CD4-positive, alpha-beta T cell treated with Interleukin-15 for 1 hour (primary cell): ENCODE measurements at places on chromosomes 4 and X.
A peak's percentile ranks its signal among the peaks of the same experiment; 100 is the strongest.

DNA sequence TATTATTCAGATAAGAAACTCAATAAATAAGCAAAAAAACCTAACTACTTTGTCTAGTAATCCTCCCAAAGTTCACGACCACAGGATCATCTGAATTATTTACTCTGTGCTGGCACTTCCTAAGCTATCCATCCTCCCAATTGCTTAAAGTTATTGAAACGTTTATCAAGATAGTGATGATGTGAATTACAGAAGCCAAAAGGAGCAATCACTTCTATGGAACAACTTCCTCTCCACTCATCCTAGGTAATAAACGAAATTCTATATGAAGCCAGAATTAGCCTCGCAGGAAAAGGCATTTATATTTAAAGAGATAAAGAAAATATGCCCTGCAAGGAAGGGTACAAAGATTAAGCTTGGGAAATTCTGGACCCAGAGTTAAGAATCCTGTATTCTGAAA is 475.4 kb downstream of the NLGN4X start:
- DNase-seq, result no peak

DNA sequence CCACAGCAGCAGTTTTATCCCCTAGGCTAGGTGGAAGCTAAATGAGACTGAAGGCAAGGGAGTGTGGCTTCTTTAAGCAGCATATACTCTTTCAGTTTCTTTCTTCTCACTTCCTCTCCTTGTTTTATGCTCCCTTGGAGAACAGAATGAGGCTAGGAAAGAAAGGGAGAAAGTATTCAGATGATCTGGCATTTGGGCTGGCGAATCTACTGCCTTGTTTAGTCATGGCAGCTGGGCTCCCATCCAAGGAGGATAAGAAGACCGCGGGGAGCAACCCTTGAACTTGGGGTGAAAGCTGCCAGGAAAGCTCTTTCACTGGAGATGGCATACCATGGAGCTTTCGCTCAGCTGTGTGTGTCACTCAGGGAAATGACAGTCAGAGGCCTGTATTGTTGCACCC is 72.1 kb downstream of the ARHGEF38 start:
- no peak for DNase-seq

DNA sequence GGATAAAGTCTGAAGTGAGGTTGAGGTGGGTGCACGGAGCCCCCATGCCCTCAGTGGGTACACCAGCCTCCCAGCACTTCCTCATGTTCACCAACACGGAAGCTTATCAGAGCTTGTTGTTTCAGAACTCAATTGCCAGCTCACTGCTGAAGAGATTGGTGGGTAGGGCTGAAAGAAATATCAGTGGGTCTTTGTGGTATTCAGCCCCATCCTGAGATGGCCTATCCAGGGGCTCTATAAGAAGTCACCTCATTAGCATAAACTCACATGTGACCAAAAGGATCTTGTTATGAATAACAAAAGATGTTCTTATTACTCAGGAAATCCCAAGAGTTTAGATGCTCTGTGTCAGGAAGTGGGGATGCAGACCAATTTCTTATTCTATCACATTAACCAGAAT is 177.3 kb downstream of the ARHGAP10 start:
- DNase-seq, result no peak

- DNase-seq, result no peak
Observed at GRCh38 chrX:332496-332860, 13.9 kb upstream of the GTPBP6 start.

- DNase-seq, result peak; percentile 90
Observed at GRCh38 chr4:2745981-2746806, 9.9 kb downstream of the TNIP2 start.

GRCh38 chr4:147674073-147674472 is 9.9 kb downstream of the PRMT9 start:
- no peak for DNase-seq

DNA sequence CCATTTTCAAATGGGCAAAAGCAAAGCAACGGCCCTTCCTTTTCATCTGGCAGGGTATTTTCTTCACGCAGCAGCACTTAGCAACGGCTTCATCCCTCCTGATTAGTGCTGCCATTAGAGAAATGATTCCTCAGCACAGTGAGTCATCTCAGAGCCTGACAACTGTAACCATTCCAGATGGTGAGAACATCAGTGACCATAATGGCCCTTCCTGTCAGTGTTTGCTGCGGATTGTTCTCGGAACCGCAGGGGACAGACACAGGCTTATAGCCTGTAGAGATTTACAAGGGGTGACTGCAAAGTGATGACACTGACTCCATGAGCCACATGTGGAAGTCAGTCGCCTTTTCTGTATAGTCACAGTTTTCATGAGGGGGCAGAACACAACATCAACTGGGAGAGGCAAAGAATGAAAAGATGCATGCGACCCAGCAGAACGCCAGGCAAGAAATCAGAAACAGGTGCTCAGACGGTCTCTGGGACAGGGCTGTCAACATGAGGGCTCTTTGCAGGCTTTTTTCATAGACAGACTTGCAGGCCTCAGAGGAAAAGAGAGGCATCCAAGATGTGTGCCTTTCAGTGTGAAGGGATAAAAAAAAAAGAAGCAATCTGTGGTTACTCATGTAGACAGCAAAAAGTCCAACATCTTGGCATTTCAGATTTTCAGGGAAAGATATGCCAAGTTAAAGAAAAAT is 69.9 kb upstream of the FBXW7 start:
- no peak for DNase-seq

DNA sequence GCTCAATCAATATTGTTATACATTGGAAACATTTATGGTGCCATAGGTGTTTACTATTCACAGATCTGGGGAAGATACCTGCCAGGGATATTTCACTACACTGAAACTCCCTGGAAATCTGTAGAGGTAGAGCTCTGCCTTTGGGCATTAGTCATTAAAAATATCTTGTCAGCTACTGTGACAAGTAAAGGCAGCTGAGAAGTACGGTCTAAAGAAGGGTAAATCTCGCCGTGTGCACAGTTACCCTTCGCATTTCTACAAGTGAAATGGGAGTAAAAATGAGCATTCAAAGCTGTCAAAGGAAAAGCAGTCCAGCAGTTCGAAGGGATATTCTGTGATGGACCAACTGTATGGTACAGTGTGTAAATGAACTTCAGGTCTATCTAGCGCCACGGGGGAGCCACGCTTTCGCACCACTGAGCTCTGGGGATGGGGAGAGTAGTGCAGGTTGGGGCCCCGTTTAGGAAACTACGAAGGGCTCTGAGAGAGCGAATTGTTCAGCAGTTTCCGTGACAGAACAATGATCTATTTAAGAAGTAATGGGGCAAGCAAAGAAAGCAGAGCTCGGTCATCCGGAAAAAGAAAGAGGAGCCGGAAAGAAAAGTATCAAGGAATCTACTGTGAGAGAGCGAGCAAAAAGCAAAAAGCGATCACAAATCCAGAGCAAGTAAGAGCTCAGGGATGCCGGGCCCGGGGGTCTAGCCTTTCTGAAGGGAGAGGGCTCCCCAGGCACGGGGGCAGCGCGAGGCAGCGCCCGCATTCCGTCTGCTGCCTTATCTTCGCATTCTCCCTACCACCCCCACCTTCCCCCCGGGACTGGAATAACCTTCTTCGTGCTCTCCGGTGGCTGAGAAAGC is 646 bp downstream of the TIGD4 start:
- DNase-seq, result no peak

DNA sequence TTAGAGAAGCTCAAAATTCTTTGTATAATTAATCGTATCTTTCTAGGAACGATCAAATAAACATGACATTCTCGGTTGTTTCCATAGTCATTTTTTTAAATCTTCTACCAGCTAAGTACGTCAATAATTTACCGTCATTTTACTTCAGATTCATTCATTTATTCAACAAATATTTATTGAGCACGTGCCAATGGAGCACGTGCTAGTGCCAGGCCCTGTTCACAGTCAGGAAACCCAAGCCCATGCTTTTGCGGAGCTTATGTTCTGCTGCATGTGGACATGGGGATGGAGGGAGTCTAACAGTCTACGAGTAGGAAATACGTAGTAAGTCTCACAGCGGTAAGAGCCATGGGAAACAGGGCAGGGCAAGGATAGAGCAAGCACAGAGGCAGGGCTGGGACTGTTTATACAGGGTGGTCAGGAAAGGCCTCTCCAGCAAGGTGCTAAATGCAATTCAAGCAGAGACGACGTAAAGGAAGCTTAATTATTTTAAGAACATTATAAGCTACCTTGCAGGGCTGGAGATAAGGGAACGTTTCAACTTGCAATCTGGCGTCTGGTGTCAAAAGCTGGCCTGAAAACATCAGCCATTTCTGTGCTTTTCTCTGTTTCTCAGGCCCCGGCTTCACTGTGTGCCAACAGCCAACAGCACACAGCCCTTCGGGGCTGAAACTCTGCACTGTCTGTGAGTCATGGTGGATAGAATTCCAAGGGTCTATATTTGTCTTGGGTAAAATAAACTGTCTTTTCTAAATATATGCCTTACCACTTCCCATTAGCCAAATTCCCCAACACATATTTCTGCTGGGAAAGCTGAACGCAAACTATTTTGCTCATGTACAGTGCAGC is 517.1 kb upstream of the ZFP42 start:
- DNase-seq, result no peak

DNA sequence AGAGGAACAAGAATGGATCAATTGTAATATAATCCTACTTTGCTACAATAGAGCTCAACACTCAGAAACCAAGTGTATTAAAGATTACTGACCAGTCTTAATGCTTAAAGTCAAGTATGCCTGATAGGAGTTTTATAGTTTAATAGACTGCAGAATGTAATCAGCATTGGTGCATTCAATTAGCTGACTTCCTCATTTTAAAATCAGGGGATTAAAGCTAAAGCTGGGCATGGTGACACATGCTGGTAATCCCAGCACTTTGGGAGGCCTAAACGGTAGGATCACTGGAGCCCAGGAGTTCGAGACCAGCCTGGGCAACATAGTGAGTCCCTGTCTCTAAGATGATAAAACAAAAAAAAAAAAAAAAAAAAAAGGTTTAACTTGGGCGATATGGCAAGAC is 10.8 kb downstream of the HNRNPDL start:
- DNase-seq, result no peak

DNA sequence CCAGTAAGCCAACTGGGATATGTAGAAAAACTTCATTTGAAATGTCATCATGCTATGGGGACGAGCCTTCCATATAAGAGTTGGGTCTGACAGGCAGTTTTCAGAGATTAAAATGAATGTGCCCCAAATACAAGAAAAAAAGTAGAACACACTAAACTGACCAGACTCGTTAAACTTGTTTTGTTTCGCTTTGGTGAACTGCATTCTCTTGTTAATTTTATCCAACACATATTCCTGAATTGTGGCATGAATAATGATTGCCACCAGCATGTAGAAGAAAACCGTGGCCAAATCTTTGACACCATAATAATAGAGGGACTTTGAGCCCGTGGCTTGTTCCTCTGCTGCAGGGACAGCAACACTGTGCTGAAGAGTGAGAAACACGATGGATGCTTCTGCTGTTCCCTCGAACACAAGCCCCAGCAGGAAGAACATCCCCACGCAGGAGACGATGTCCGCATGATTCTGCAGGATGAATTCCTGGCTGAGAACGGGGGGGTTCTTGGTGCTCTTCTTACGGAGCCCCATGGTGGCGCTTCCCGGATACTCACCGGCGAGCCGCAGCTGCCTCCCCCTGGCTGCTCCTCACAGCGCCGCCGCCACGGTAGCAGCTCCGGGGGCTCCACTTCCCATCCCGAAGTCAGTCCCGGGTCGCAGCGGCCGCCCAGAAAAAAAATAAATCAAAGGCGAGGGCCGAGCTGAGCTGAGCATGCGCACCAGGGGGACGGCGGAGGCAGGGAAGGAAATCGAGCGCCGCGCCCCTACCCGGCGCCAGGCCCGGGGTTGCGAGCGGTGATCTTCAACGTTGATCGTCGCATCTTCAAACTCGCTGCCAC is at the start of gene TRAM1L1:
Gene TRAM1L1, minus strand, starts transcription at position 711 of the 836 bp plus-strand sequence. Its CDS starts 183 bp downstream, at position 528.
- no peak for DNase-seq

DNA sequence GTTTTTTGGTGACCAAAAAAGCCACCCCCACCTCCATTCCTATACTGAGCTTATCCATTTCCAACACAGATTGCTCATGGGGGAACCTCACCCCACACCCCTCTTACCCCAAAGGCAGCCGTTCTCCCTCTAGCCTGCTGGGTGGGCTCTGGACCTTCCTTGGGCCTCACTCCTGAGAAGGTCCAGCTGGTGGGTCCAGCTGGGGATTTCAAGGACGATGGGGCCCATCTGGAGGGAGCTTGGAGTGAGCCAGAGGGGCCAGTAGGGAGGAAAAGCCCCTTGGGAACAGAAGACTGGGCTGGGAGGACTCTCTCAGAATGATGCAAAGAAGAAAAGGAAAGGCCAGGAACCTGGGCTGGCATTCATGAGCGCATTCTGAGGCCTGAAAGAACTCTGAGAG is 42.0 kb upstream of the PJA1 start:
- no peak for DNase-seq

- no peak for DNase-seq
Observed at GRCh38 chr4:47471591-47471990, 8.1 kb upstream of the COMMD8 start.

DNA sequence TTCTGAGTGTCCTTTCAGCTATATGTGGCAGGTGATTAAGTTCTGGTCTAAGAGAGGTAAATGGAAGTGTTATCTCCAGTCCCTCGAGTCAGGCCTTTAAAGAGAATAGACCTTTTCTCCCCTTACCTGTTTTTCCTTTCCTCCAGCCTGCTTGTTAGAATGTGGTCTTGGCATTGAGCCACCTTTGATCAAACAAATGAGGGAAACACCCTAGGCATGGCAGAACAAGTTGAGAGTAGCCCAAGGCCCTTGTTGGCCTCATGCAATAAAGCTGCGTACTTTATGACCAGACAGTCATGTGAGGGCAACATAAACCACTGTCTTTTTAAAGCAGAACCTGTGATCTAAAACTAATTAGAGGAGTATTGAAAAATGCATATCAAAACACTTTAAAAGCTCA is 13.2 kb upstream of the IL13RA2 start:
- DNase-seq, result no peak

DNA sequence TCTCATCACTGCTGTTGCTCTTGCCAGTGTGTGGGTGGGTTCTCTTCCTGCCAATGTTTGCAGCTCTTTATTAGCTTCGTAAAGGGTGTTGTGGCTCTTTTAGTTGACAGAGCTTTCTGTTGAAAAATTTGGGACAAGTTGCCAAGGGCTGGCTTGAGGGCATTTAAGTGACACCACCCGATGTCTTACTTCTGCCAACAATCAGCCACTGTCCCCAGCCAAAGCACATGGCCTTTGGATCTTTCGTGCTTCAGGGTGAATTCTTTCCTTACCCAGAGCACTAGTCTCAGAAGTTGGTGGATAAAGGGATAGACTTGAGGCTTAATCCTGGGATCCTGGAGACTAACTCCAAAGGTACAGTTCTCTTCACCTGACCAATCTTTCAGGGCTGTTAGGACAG is 113.6 kb downstream of the SOX3 start:
- no peak for DNase-seq

- DNase-seq, result no peak
Observed at GRCh38 chr4:150816491-150816890, 198.6 kb downstream of the LRBA start.

DNA sequence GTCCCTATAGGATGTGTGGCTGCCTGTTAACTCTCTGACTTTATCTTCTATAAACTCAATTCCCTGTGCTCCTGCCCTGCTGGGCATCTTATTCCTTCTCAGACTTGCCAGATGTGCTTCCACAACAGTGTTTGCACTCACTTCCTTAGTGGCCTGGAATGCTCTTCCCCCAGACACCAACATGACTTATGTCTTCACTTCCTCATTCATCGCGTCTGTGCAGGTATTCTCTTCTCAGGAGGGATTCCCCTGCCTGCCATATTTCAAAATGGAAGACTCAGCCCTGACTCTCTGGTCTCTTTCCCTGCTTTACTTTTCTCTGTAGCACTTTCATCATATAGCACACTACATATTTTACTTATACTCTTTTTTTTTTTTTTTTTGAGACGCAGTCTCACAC is 344.0 kb downstream of the CENPC start:
- no peak for DNase-seq
